ENCODE measurements at places on chromosomes 13 and 19. TPM values are rescaled to one million over a fixed set of nuclear protein-coding genes. Genes with fewer than 3 reads are reported as not detected.
A peak's percentile ranks its signal among the peaks of the same experiment; 100 is the strongest.

Gene GJB2
- total RNA-seq, result 0.32 TPM

Gene VAV1
- 6.4 TPM for total RNA-seq

Gene ZFP82
- total RNA-seq, result 6.1 TPM

DNA sequence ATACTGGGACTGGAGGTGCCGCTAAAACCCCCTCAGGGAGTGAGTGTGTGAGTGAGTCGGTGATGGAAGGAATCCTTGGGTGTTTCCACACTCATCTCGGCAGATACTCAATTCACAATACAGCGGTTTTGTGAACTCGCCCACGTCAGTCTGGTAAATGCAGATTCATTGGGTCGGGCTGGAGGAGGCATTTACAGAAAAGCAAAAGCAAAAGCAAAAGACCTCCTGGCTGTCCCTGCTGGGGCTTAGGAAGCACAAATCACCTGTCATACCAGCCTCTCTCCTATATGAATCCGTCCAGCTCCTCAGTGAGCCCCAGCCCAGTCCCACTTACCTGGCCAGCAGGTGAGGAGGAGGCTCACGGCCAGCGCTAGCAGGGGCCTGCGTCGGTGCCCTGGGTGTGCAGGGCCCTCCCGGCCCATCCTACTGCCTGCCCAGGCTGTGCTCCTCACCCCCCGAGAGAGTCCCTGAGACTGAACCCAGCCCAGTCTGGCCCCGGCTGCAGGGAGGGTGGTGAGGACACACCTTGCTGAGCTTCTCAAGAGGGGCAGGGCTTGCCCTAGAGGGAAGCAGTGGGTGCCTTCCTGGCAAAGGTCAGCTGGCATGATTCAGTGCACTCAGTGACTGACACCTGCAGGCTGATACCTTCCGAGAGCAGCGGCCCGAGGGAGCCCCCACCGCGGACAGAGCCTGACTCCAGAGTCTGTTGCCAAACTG is at the start of gene MUC16:
MUC16 (minus strand) TSS at position 475 of the 717 bp plus-strand sequence.
- DNase-seq, result no peak

DNA sequence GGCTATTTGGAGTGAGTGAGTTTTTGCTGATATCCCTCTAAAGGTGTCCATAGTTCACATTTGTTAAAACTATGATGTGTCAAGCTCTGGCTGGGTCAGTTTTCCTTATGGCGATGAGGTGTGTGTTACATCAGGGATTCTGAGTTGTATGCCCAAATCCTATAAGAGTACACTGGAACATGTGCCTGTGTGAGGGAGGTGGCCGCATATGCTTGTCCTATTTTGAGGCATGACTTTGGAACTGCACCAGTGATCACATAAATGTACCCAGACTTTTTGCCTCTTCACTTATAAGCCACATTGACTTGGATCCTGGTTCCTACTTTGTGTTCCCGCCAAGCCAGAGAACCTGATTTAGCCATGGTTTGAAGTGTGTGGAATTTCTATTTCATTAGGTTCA is 140.3 kb upstream of the RXFP2 start:
- no peak for DNase-seq

Gene C5AR2
- 8.2 TPM for total RNA-seq

Gene C19orf85
- not detected for total RNA-seq

GRCh38 chr13:109584844-109585361 is 201.5 kb downstream of the IRS2 start:
- DNase-seq, result no peak

DNA sequence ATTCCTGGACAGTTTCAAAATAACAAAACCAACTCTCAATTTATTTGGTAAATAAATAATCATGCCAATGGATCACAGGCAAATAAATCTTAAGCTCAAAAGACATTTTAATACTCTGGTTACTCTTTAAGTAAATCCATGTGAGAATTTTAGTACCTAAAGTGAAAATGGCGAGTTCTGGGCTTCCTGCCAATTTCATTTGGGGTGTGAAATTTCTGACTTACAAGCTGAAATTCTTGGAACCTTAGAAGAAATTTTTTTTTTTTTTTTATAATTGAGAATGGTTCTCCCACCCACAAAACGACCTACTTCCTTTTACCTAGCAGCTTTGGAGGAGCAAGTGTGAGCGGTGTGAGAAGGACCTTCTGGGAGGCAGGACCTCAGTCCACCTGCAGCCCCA is 354.5 kb upstream of the NBEA start:
- DNase-seq, result no peak

DNA sequence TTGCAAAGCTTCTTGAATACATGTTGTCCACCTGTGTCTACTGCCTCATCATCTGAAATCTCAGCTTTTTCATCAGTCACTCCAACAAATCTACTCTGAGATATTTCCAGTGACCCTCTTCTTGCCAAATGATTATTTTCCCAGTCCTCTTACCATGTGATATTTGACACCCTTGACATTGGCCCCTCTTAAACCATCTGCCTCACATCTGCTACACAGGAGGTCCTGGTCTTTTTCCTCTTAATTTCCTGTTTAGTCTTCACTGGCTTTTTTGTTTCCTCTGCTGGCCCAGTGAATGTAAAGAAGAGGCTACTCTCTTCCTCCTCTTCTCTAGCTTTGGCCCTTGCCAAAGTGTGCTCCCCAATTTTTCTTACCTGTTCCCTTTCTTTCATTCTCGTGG is 218.7 kb downstream of the DNAJC15 start:
- DNase-seq, result no peak

DNA sequence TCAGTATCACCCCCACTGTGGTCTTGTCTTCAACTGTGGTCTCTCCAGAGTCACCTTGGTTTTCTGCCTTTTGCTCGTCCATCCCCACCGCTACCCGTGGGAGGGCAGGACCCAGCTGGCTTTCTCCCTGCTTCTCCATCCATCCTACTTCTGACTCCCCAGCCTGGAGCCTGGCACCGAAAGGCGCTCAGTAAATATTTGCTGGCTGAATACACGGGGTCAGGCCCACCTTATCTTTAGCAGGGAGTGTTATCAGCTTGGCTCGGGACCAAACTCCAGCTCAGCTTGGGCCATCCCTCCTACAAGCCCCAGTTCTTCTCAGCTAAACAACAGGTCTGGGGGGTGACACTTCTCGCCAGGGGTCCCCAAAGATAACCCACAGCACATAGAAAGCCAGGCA is 62.0 kb upstream of the KLF2 start:
- no peak for DNase-seq

Gene CYP4F11
- total RNA-seq, result not detected

GRCh38 chr13:45240143-45240542 is 39.3 kb upstream of the KCTD4 start:
- no peak for DNase-seq

- no peak for DNase-seq
Observed at GRCh38 chr13:36685927-36686326, 12.1 kb downstream of the SERTM1 start.

Gene ZNF221
- total RNA-seq, result 4.4 TPM

DNA sequence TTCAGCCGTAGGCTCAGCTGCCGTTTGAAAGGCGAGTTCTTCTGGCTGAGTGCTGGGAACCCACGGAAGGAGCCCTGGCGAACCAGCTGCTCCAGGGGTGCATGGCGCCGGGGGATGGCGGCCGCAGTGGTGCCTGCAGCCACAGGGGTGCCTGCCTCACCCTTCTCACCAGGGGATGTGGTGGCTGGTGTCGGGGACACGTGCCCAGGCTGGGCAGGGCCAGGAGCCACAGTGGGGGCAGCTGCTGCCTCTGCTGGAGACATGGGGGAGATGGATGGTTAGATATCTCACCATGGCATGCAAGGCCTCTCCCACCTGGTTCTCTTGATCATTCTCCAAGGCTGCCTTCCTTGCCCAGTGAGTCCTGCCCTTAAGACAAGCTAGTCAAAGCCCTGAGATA is 17.1 kb downstream of the NUMBL start:
- no peak for DNase-seq

- no peak for DNase-seq
Observed at GRCh38 chr13:105878119-105878700, 657.3 kb downstream of the EFNB2 start.

Gene PGLYRP1
- total RNA-seq, result not detected

DNA sequence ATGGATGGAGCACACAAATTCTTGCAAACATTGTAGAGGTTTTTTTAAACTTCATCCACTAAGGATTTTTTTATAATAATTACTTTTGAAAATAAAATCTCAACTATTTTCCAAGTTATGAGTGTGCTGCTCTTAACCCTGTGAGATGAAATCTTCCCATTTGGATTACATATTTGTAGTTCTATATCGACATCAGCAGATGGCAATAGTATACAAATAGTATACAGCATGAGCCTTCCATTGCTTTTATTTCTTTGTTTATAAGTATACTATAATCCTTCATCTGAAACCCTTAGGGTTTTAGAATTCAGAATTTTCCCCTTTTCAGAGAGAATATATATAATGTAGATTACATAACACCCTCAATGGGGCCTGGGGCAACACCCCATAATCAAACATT is 70.5 kb downstream of the GJA3 start:
- no peak for DNase-seq

Gene MTIF3
- 32.9 TPM for total RNA-seq

Gene LHB
- total RNA-seq, result not detected

GRCh38 chr19:33054623-33055022 is 10.1 kb downstream of the RHPN2 start:
- no peak for DNase-seq

Gene KLF12
- total RNA-seq, result 28.8 TPM

Gene PNMA8A
- 7.8 TPM for total RNA-seq

- DNase-seq, result no peak
Observed at GRCh38 chr13:61777271-61777670, 361.6 kb upstream of the PCDH20 start.

Gene ERICH6B
- not detected for total RNA-seq

- DNase-seq, result peak; percentile 35
Observed at GRCh38 chr19:46040952-46041500, at the start of gene IGFL4. TSS of gene IGFL4 (minus strand) at chr19:46041002. CDS start at chr19:46040962, 40 bp downstream.
